ENCODE measurements at places on chromosomes 4 and X. TPM values are rescaled to one million over a fixed set of nuclear protein-coding genes. Genes with fewer than 3 reads are reported as not detected.
A peak's percentile ranks its signal among the peaks of the same experiment; 100 is the strongest.

The CT45A10 gene
- total RNA-seq = not detected

The RNF150 gene
- total RNA-seq = 2.5 TPM

The MAGED4B gene
- total RNA-seq = 5.4 TPM

The PLA2G12A gene
- 45.3 TPM for total RNA-seq

The EGFL6 gene
- 0.29 TPM for total RNA-seq

The CYBB gene
- total RNA-seq = 35.4 TPM

The ATP2B3 gene
- total RNA-seq = 1.1 TPM

The KCTD8 gene
- total RNA-seq = 0.12 TPM

The SYTL4 gene
- 47.1 TPM for total RNA-seq

- no peak for DNase-seq
Observed at GRCh38 chr4:14059006-14059405, 431.5 kb upstream of the BOD1L1 start.

DNA sequence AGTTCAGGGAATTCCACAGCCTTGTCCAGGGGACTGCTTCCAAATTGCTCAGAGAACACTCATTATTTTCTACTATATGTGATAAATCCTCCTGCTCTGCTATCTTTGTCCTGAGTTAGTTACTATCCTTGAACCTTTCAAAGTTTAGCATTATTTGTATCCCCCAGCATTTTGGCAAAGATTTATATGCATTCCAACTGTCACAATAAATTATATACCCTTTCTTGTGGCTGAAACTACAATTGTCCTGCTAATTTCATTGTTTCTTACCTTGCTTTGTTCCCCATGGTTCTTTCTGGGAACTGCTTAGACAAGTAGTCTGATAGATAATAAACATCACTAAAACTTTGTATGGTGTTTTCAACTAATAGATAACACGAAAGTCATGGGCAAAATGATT, 40.5 kb downstream of the TECRL start:
- DNase-seq = no peak

DNA sequence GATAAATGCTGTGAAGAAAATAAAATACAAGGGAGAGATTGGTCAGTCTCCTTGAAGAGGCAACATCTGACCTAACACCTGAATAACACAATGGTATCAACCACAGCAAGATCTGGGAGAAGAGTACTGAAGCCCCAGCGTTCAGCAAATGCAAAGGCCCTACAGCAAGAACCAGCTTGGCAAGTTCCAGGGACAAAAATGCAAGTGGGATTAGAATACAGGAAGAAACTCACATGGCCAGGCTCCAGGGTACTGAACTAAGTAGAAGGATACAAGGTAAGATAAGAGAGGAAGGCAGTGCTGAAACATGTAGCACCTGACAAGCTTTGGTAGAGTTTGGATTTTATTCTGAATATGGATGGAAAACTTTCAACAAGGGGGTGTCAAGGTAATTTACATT, 3.6 kb downstream of the SMIM14 start:
- DNase-seq = no peak

DNA sequence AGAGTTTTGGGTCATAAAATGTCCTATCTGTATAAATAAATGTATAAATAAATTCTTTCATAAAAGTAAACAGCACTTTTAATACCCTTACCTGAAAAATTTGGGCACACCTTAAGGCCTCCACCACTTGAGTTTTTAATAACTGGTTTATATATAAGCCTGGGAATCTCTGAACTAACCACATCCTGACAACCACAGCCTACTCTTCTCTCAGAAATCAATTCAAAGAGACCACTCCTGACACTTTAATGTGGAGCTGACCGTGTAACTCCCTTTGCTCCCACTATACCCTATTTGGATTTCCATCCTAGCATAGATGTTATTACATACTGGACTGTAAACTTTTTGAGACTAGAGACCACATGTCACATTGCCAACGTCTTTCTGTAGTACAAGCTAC, 3.5 kb downstream of the FBXL5 start:
- DNase-seq = no peak

DNA sequence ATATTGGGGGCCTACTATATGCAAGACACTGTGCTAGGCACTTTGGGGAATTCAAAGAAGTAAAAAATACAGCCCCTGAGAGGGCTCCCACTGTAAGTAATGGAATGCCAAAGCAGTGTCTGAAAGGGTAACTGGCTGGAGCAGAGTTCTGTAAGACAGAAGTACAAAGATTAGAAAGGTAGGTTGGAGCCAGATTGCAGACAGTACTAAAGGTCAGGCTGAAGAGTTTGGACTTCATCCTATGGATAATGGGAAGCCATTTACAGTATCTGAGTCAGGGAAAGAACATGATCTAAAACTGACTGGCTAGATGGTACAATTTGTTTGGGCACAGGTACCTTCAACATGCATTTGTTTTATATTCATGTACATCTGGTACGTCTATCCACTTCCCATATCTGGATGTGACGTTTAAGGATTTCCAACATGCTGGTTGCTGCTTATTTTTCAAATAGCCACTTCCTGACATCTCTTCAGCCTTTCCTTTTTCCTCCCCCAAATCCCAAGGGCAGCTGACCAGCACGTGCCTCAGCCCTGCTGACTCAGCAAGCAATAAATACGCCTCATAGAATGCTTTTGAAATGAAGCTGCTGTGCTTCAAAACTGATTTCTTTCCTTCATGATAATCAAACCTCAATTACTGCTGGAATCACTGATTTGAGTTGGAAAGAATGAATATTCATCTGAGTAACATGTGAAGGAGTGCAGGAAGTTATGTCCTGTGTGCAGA, 9.5 kb downstream of the ENOX2 start:
- DNase-seq = no peak

GRCh38 chr4:188092824-188093223, 16.6 kb downstream of the TRIML2 start:
- DNase-seq = no peak

DNA sequence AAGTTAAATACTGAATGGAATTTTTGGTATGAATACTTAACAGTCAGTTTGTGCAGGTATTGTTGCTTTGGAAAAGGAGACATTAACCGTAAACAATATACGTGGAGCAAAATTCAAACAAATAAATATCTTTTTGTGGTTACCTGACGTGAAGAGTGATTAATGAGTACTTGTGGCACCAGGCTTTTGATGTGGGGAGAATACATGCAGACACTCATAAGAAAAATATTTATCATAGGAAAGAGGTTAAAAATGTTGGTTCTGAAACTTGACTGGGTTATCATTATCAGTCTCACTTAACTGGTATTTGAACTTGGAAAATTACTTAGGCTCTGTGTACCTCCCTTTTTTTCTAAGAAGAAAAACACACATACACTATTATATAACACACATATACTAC, 136.4 kb upstream of the NDST4 start:
- no peak for DNase-seq

GRCh38 chr4:80208610-80209339, 11.5 kb downstream of the PRDM8 start:
- DNase-seq = no peak

- DNase-seq = no peak
Observed at GRCh38 chrX:56762707-56763555, 33.9 kb downstream of the NBDY start.

- DNase-seq = no peak
Observed at GRCh38 chrX:31232506-31232905, 160.7 kb upstream of the FTHL17 start.

DNA sequence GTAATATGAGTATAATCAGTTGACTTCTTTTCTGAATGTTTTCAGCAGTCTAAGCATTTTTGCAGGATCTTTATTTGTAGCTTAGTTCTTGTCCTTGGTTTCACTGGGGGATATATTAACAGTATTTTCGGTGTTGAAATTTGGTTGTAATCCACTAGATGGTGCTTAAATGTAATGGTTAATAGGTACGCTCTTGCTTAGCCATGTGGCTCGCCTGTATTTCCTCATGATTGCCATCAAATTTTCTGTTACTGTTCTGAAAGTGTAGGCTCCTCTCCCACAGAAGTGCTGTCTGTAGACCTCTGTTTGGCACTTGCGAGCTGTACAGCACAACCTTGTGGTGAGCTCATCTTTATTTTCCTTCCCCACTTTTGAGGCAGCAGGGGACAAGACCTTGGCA, 3.9 kb upstream of the FAAH2 start:
- DNase-seq = no peak

GRCh38 chr4:4509521-4509920, 32.3 kb downstream of the STX18 start:
- DNase-seq = no peak

- no peak for DNase-seq
Observed at GRCh38 chr4:89563431-89563830, 255.8 kb upstream of the GPRIN3 start.

GRCh38 chr4:124810827-124811226, 98.3 kb upstream of the ANKRD50 start:
- DNase-seq = no peak

GRCh38 chr4:186910385-186910784, 186.7 kb upstream of the FAT1 start:
- no peak for DNase-seq

DNA sequence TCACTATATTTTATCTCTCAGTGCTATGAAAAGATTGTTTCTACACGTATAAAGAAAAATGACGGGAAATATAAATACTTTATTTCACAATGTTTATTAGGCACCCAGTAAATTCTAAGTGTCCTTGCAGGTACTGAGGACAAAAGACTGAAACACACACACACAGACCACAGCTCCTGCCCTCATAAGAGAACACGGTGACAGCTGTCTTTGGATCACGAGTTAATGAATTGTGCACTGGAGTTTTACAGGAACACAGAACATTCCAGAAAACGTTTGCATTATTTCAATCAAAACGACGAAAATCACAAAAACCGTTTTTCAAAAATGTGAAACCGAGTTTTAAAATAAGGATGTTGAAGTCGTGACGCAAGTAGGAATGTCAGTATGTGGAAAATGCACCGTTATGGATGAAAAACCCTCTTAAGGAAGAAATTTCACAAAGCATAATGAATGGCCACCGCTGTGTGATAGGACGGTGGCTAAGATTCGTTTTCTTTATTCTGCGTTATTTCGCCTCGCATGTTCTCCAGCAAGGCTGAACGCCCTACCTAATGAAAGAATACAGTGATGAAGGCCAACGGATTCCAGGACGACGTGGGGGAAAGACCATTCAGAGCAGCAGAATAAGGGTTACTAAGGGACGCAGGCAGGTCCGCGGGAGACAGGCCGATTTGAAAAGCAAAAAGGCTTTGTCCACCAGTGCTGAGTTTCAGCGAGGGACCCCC, 24.2 kb downstream of the FAM156A start:
- no peak for DNase-seq

DNA sequence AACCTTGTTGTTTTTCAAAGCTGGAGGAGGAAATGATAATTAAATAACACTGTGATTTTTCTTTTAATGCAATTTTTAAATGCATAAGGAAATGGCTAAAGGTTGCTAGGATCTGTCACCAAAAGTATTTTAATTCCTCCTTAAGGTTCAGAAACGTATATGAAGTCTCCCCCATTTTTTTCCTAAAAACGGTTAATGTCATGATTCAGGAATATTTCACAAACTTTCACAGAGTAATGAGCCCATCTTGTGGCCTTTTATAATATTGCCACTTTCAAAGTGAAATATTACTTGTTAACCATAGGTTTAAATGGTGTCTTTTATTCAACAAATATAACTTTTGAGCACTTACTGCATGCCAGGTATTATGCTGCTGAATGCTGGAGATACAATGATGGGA, 99.5 kb upstream of the USP38 start:
- DNase-seq = no peak

GRCh38 chrX:104307341-104307740, 52.6 kb upstream of the ESX1 start:
- no peak for DNase-seq

GRCh38 chr4:155667222-155667567, 547 bp downstream of the GUCY1A1 start:
- peak; percentile 51 for DNase-seq
